Tongue (tissue), 3 donors: ENCODE measurements at places on chromosomes 13 and 19. TPM values are rescaled to one million over a fixed set of nuclear protein-coding genes. Genes with fewer than 3 reads are reported as not detected.

- DNase-seq, result no peak
These were observed 25.7 kb upstream of the IGFL4 start for GRCh38 chr19:46066471-46066870.

GRCh38 chr13:59607780-59608233, 555.9 kb downstream of the DIAPH3 start:
- DNase-seq, result no peak

DNA sequence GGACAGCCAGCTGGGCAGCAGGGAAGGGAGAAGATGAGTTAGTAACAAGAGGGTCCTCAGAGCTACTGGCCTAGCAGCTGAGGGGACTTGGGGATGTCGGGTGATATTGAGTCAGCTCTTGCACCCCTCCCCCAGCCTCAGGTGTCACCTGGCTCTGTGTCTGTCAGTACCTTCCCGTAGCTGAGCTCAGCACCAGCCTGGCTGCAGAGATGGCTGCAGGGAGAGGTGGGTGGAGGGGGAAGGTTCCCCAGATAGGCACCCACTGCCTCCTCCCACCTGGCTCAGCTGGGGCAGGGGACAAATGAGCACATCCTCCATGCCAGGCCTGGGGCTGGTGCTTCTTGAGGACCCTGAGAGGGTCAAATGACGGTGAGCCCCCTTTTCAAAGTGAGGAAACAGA, 6.8 kb upstream of the KPTN start:
- DNase-seq, result no peak

DNA sequence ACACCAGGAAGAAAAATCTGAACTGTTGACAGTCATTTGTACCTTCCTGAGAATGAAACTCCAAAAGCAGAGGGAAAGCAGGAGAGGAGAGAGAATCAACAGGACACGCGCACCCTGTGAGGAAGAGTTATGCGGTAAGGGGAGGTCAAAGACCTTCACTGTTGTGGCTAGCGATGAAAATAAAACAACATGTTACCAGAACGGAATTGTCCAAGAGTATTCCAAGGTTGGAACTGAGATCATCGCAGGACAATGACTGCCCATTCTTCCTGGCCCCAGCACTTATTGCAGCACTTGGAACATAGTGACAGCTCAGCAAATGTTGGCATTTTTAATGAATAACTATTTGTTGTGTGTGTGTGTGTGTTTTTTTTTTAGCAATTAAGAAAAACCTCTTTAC, 176.0 kb upstream of the TSC22D1 start:
- no peak for DNase-seq

DNA sequence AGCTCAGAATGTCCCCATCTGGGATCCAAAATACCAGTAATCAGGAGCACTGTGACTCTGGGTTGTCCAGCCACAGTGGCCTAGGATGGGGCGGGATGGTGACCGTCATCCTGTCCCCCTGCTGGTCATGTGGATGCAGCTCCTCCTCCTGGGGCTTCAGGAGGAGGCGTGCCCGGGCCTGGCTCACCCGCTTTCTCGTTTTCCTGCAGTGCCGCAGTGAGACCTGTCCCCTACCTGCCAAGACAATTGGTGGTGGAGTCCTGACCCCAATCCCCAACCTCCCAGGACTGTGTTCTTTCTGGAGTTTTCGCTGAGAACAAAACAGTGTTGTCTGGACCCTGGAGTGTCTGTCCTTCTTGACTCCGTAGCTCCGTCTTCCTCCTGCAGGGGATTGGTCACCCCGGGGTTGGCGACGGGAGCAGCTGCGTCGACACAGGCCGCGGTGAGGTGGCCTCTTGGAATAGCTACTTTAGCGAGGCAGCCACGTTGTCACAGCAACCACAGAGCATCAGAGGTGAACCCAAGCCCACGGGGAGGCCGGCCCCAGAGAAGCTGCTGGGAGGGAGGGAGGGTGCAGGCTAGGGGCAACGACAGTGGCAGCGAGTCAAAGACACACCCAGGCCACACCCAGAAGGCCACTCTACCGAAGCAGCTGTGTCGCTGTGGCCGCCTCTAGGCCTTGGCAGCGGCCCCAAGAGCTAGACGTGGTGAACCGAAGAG, 10.2 kb upstream of the EMC10 start:
- peak; percentile 96 for DNase-seq

DNA sequence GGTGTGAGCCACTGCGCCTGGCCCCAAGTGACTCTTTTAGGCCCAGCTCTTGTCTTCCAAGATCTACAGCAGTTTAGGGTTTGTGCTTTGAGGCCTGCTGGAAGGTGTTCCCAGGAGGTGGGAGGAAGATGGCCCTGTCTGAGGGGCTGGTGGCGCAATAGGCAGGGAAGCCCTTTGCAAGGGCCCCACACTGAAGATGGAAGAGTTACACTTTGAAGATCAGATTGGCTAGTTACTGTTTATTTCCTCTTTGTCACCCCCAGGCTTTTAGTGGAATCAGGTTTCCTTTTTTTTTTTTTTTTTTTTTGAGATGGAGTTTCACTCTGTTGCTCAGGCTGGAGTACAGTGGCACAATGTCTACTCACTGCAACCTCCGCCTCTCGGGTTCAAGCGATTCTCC, 1.9 kb upstream of the RABAC1 start:
- DNase-seq, result no peak

ZNF675 gene
- 12.9 TPM for total RNA-seq

DNA sequence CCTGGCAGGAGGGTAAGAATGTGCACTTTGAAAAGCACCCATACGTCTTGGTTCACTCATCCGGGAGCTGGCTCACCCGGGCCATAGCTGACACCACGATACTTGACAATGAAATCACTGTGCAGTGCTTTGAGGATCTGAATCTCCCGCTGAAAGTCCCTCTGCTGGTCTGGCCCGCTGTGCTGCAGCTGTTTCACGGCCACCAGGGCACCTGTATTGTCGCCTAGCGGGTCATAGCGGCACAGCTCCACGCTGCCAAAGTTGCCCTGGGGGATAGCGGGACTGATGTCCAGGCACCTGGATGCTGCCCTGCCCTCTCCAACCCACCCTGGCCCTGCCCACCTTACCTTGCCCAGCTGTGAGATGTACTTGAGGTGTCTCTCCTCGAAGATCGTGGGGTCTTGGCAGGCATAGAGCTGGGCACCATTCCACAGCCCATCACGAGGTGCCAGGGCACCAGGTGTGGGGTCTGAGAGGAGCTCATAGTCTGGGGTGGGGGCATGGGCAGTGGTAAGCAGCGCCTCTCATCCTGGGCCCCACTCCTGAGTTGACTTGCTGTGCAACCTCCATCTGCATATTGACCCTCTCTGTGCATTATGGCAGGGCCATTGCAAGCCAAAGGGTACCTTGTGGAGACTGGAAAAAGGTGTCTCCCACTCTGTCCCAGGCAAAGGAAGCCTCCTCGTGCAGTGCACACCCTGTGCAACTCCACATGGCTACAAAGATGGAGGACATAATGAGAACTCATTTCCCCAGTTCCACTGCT, 11.3 kb upstream of the INSL3 start:
- no peak for DNase-seq

- DNase-seq, result no peak
These were observed 93.5 kb downstream of the ZDHHC20 start for GRCh38 chr13:21365574-21365973.

- DNase-seq, result no peak
These were observed 81.3 kb downstream of the LHFPL6 start for GRCh38 chr13:39521701-39522100.

PSG1 gene
- not detected for total RNA-seq

KLK10 gene
- 13.8 TPM for total RNA-seq

- DNase-seq, result no peak
These were observed 944 bp downstream of the C19orf85 start for GRCh38 chr19:55463583-55464031.
